ENCODE measurements at places on chromosomes 12 and 14. TPM values are rescaled to one million over a fixed set of nuclear protein-coding genes. Genes with fewer than 3 reads are reported as not detected.

The NINJ2 gene
- total RNA-seq = not detected

The PRPH gene
- 0.96 TPM for total RNA-seq

The CALCOCO1 gene
- total RNA-seq = 20.3 TPM

GRCh38 chr14:96156804-96157760, 47.6 kb upstream of the BDKRB2 start:
- no peak overlapping the region for H3K4me3 ChIP-seq
- H3K4me1 ChIP-seq = no peaks in the 10 kb centered on the region
- H3K36me3 ChIP-seq = no peaks in the 10 kb centered on the region
- no peaks in the 10 kb centered on the region for H3K27me3 ChIP-seq
- DNase-seq = no peak
- H3K27ac ChIP-seq = no peak overlapping the region

GRCh38 chr12:82325540-82326336, 32.4 kb downstream of the CCDC59 start:
- no peak overlapping the region for H3K4me3 ChIP-seq
- H3K36me3 ChIP-seq = no peaks in the 10 kb centered on the region
- H3K27ac ChIP-seq = no peak overlapping the region

DNA sequence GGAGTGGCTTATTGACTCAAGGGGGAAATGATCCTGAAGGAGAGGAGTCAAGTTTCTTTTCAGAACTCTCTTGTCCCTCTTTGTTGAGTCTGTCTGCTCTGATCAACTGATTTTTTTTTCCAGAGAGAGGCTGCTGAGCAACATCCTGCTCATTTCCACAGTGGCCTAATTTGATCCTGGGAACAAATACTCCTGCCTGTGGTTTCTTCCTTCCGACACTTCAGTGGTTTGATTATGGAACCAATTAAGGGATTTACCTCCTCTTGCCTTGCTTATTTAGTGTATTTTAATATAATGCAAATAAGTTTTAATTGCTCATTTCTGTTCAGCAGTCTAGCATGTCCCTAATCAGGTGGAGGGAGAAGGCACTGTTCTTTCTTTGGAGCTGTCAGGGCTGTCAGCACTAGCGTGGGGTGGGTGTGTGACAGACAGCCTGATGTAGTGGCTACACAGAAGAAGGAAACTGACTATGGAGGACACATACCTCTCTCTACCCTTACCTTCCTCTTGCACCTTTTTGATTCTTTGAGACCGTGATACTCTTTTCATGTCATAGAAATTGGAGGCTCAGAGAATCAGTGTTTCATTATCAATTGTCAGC, 344.9 kb upstream of the STXBP6 start:
- no peaks in the 10 kb centered on the region for H3K4me1 ChIP-seq
- no peak overlapping the region for H3K27ac ChIP-seq
- DNase-seq = no peak
- no peak overlapping the region for H3K4me3 ChIP-seq
- H3K36me3 ChIP-seq = no peaks in the 10 kb centered on the region
- H3K27me3 ChIP-seq = no peaks in the 10 kb centered on the region

GRCh38 chr12:95624589-95624988, 73.3 kb upstream of the USP44 start:
- H3K4me1 ChIP-seq = peaks cover 10% of the 10 kb centered on the region
- H3K4me3 ChIP-seq = no peak overlapping the region
- no peaks in the 10 kb centered on the region for H3K27me3 ChIP-seq
- no peak for DNase-seq
- no peaks in the 10 kb centered on the region for H3K36me3 ChIP-seq

DNA sequence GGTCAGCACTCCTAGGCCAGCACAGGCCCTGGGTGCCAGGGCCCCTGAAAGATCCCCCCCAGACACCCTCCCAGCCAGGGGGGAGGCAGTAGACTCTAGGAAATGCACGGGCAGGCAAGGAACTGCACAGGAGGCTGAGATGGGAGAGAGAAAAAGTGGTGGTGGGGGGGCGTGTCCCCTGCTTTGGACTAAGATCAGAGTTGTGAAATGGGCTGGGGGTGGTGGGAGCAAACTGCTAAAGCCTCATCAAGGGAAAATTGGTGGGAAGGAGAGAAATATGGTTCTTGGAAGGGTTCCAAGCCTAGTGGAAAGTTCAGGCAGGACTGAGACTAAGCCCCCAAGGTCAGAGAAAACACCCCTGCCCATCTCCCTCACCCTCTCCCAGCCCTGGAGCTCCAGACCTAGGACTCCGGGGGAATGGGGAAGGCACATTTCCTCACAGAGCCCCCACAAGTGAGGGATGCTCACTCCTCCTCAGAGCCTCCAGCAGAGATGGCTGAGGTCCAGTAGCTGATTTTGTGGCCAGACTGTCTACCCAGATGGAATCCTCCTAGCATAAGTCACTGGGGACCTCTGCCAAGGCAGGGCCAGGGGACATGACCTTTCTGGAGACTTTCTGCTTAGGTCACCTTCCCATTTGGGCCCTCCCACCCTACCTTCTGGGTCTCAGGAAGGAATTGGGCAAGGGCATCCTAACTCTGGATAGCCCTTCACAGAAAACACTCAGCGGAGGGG, 29.8 kb downstream of the FIGNL2 start:
- H3K27me3 ChIP-seq = peaks cover 33% of the 10 kb centered on the region
- no peak overlapping the region for H3K4me3 ChIP-seq
- no peak overlapping the region for H3K27ac ChIP-seq
- DNase-seq = no peak

DNA sequence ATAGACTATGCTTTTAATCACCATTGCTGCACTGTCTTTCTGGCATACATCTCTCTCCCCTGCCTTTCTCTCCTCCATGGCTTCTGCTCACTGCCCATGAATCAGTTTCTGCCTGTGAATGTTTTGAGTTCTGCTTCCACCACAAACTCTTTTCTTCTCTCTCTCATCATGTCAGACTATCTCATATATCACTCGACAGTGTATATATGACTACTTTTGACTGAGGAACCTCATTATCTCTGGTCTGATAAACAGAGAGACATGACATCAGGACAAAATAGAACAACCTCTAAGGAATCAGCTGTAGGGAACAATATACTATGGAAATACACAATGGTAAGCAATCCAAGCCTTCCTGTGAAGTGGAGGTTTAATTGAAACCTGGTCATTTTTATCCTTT, 177.9 kb downstream of the FOXA1 start:
- DNase-seq = no peak
- H3K4me1 ChIP-seq = no peaks in the 10 kb centered on the region
- no peaks in the 10 kb centered on the region for H3K27me3 ChIP-seq
- H3K4me3 ChIP-seq = no peak overlapping the region

DNA sequence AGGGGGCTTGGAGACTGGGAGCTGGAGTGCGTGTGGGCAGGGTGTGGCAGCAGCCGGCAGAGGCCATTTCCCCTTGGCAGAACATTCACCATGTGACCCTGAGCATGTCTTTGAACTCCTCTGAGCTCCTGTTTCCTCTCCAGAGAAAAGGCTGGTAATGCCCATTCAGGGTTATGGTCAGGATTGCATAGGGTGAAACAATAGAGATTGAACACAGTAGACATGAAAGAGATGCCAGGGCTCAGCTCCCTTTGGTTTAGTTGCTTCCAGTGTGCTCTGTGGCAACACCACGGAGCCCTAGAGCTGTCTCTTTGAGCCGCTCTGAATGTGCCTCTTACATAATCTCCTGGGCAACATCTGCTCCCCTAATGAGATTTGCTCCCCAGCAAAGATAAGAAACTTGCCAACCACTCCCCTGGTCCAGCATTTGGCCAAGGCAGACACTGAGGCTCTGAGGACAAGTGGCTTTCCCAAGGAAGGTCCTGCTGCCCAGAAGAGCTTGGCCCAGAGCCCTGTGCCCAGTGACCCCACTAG, 4.6 kb downstream of the IFI27 start:
- H3K4me3 ChIP-seq = no peak overlapping the region
- H3K27ac ChIP-seq = no peak overlapping the region
- no peaks in the 10 kb centered on the region for H3K27me3 ChIP-seq
- no peaks in the 10 kb centered on the region for H3K36me3 ChIP-seq

- H3K4me1 ChIP-seq = peaks cover 5% of the 10 kb centered on the region
- no peak for DNase-seq
- H3K36me3 ChIP-seq = no peaks in the 10 kb centered on the region
- H3K27me3 ChIP-seq = no peaks in the 10 kb centered on the region
Measured at GRCh38 chr14:56117765-56118610, at the start of gene PELI2. PELI2 (plus strand) TSS chr14:56118411; CDS start chr14:56118661, 250 bp downstream.

- peaks cover 4% of the 10 kb centered on the region for H3K36me3 ChIP-seq
- H3K27ac ChIP-seq = no peak overlapping the region
- peaks cover 99% of the 10 kb centered on the region for H3K27me3 ChIP-seq
- H3K4me3 ChIP-seq = no peak overlapping the region
- peaks cover 9% of the 10 kb centered on the region for H3K4me1 ChIP-seq
Measured at GRCh38 chr12:102954134-102954533, 3.3 kb upstream of the ASCL1 start.

GRCh38 chr12:76713986-76714385, 49.9 kb upstream of the ZDHHC17 start:
- H3K27me3 ChIP-seq = no peaks in the 10 kb centered on the region
- no peaks in the 10 kb centered on the region for H3K36me3 ChIP-seq
- DNase-seq = no peak
- no peaks in the 10 kb centered on the region for H3K4me1 ChIP-seq
- H3K4me3 ChIP-seq = no peak overlapping the region
- H3K27ac ChIP-seq = no peak overlapping the region

Data from H1 (cell line).